ENCODE measurements at places on chromosomes 12 and 14.
A peak's percentile ranks its signal among the peaks of the same experiment; 100 is the strongest.

DNA sequence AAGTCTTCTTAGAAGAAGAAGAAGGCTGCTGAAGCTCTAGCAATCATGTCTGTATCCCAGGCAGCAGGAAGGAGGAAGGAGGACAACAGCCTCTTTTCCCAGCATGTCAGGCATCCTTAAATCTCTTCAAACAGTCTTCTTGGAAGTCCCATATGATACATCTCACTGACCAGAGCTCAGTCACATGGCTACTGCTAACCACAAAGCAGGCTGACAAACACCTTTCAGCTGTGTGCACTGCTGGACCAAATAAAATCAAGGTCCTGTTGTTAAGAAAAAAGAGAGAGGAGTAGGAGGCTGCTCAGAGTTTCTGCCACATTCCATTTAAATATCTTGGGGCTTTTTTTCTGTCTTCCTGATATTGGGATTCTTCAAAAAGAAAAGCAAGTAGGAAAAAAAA, 203.4 kb upstream of the PELI2 start:
- DNase-seq, result no peak

DNA sequence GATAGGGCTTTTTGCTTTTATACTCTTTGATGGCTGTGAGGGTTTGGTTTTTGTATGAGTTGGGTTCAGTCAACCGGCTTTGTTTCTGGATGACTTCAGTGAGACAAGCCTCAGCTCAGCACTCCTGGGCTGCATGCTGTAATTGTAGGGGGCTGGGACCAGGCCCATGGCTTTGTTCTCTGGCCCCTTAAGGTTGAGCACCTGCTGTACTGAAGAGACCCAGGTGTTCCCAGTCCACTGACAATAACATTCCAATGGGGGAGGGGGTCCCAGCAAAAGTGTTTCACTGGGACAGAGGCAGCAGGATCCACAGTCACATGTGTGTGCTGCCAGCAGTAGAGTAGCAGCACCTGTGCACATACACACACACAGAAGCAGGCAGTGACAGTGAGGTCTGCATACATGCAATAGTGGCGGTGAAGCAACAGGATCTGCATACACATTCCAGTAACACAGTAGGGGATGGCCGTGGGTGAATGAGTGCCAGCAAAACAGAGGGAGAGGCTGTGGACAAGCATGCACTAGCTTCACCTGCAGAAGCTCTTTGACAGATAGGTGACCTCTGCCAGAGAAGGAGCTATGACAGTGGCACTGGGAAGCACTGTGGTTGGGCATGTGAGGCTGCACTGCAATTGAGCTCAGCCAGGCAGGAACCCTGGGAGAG, 240.4 kb downstream of the ASCL1 start:
- DNase-seq, result no peak

- DNase-seq, result peak; percentile 58
Measured at GRCh38 chr12:117857632-117858612, 110.9 kb downstream of the KSR2 start.

DNA sequence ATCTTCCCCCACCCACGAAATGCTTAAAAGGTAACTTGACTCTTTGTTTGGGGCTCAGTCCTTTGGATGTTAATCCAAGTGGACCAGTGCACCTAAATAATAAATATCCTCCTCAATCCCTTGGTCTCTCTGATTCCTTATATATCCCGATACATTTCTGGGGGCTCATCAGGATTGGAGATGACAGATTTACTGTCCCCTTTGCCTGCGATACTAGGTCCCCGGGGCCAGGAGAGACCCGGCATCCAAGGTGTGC, 26.3 kb downstream of the KLRK1 start:
- DNase-seq, result no peak

- no peak for DNase-seq
Measured at GRCh38 chr12:42322567-42322966, 3.3 kb downstream of the ZCRB1 start.

- no peak for DNase-seq
Measured at GRCh38 chr14:101728367-101728742, 33.2 kb upstream of the PPP2R5C start.

- peak; percentile 30 for DNase-seq
Measured at GRCh38 chr14:70714055-70714550, 72.4 kb downstream of the TTC9 start.

DNA sequence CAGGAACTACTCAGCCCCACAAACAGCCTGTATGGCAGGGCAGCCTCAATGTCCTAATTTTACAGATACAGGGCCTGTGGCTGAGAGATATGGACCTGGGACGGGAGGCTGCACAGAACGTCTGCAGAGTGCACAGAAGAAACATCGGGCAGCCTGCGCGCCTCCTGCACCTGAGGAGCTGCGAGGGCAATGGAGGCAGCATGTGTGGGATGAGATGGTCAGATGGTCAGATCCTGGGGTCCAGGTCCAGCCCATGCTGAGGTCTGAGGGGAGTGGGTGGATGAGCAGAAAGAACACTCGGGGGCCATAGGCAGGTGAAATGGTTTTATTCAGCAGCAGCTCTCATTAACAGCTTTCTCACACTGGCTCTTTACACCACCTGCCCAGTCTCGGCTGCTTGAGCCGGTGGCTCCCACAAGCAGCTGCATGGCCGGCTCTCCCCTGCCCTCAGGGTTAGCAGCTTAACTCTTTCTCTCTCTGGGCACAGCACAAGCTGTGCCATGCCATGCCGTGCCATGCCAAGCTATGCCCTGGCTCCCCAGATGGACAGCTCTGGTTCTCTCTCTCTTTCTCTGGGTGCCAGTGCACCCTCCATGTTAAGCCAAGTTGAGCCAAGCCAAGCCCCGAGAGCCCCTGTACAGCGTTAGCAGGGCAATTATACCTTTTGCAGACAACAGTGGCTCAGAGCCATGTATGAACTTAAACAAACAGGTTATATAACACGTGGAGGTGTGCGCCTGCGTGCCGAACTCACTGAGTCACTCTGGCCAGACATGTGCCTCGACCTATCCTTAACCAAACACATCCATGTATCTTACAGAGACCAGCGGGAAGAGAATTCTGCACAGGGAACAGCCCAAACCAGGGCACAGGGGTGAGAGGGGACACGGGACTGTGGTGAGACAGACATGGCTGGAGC, 47.6 kb downstream of the RIMBP2 start:
- no peak for DNase-seq

DNA sequence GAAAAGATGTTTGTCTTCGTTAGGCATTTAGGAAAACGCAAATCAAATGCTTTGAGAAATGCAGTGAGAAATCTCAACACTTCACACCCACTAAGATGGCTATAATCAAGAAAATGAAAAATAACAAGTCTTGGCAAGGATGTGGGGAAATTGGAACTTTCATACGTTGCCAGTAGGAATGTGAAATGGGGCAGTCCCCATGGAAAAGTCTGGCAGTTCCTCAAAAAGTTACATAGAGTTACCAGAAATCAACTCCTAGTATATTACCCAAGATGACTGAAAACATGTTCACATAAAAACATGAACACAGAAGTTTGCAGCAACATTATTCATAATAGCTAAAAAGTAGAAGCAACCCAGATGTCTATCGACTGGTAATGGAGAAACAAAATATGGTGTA, 41.5 kb upstream of the LRTM2 start:
- no peak for DNase-seq

- DNase-seq, result no peak
Measured at GRCh38 chr14:29821661-29822429, 105.8 kb downstream of the PRKD1 start.

- DNase-seq, result peak; percentile 19
Measured at GRCh38 chr12:77064896-77065360, 441 bp downstream of the E2F7 start.

DNA sequence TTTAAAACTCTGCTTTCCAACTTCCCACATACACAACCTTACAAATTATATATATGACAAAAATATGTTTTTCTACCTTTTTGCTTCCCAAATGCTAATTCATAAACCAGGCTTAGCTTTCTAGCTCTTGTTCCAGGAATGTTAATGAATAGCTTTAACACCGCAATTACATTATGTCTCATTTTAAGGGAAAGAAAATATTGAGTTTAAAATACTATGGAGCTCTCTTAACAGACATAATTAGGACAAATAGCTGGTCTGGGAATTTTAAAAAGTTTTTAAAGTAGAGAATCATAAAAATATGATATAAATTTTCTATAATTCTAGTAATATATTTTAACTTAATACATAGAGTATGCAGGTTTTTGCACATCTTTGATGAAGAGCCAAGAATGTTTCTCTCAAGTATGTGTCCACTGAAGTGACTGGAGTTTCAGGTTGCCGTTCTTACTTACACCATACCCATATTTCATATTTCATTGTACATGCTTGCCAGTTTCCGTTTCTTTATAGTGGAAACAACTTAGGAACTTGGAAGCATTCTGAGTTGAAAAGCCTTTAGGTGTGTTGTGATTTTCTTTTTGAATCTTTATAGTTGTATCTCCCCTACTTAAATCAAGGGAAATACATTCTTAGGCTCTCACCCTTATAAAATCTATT, 90.6 kb upstream of the SLCO1C1 start:
- DNase-seq, result no peak

DNA sequence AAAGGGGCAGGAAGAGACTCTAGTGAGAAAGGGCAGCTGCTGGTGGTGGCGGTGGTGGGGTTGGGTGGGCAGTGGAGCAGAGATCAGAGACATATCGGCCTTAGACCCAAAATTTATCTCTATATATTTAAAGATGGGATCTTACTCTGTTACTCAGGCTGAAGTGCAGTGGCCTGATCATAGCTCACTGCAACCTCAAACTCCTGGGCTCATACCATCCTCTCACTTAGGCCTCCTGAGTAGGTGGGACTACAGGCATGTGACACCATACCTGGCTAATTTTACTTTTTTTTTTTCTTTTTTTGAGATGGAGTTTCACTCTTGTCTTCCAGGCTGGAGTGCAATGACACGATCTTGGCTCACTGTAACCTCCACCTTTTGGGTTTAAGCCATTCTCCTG, 18.6 kb upstream of the ITGA5 start:
- DNase-seq, result no peak

GRCh38 chr12:120980800-120981368, 2.5 kb downstream of the HNF1A start:
- no peak for DNase-seq

DNA sequence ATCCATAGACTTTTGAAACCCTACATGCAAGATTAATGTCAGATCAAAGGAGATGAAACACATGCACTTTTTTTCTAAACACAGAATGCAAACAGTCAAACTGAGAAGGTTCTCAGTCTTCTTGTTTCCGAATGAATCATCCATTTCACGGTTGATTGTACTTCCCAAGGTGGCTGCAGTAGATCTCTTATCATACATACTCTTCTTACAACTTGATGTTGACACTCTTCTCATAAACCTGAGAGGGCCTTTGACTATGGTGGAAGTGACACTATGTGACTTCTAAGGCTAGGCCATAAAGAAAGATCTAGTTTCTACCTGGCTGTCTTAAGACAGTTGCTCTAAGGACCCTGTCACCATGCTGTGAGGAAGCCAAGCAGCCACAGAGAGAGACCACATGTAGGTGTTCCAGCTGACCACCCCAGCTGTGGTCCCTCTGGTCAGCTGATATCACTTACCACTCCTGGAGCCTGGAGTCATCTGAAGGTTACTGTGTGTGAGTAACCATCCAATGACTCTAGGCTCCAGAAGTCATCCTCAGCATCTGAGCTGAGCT, 67.2 kb upstream of the HMGA2 start:
- no peak for DNase-seq

- DNase-seq, result no peak
Measured at GRCh38 chr14:101017806-101018560, 114.5 kb upstream of the RTL1 start.

GRCh38 chr12:23751641-23752040, 197.8 kb downstream of the SOX5 start:
- DNase-seq, result no peak

- DNase-seq, result no peak
Measured at GRCh38 chr12:127414636-127415035, 852.3 kb upstream of the TMEM132C start.

DNA sequence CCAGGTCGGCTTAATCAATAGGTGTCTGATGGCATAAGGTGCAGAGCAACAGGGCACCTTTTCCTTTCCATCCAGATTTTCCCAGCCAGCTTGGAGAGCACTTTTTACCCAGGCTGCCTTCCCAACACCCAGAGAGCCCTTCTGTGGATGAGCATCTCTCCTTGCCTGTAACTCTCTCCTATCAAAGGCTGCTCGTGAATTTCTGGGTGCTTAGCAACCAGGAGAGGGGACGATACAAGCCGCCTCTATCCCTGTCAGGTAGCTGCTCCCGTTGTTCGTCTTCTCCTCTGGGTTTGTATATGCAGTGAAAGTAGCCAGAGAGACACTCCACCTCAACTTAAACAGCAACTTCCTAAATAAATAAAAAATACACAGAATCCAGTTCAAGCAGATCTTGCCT, 124.2 kb downstream of the CACNA1C start:
- DNase-seq, result no peak
